NCI-H1417 treated with DMSO at 0.1 percent for 48 hours (cell line): ENCODE measurements at places on chromosomes 13 and 19.

GRCh38 chr13:44549476-44549875, 26.7 kb downstream of the TSC22D1 start:
- DNase-seq = no peak

DNA sequence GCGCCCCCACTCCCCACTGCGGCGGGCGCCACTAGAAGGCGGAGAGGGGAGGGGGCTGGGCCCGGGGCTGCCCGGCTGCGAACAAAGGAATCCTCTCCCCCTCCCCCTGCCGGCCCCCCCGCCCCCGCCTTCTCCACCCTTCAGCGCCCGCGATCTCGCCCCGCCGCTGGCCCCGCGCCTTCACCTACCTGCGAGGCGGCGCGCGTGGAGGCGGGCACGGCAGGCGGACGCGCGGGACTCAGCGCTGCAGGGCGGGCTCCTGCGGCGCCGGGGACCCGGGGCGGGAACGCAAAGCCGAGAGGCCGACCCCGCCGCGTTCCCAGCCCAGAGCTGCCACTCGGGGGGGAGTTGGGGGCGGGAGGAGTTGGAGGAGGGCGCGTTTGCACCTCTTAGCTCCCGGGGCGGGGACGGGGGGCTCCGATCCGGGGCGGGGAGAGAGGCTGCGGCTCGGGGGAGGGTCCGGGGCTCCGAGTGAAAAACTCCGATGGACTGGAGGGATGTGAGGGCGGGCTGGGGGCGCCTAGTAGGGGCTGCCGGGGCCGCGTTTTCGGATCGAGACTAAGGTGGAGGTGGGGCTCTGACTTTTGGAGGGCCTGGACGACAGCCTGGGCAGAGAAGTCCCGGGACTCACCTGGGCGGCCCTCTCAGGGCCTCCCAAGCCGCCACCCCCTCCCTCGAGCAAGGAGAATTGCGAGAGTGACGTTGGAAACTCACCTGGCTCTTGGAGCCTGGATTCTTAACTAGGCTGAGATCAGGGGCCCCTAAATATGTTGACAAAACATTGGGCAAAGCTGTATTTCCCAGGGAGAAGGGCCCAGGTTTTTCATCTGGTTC, at the start of gene FBN3:
FBN3 (minus strand) TSS at position 332 of the 834 bp plus-strand sequence. CDS start 2,112 bp downstream, outside the sequence.
- DNase-seq = no peak

DNA sequence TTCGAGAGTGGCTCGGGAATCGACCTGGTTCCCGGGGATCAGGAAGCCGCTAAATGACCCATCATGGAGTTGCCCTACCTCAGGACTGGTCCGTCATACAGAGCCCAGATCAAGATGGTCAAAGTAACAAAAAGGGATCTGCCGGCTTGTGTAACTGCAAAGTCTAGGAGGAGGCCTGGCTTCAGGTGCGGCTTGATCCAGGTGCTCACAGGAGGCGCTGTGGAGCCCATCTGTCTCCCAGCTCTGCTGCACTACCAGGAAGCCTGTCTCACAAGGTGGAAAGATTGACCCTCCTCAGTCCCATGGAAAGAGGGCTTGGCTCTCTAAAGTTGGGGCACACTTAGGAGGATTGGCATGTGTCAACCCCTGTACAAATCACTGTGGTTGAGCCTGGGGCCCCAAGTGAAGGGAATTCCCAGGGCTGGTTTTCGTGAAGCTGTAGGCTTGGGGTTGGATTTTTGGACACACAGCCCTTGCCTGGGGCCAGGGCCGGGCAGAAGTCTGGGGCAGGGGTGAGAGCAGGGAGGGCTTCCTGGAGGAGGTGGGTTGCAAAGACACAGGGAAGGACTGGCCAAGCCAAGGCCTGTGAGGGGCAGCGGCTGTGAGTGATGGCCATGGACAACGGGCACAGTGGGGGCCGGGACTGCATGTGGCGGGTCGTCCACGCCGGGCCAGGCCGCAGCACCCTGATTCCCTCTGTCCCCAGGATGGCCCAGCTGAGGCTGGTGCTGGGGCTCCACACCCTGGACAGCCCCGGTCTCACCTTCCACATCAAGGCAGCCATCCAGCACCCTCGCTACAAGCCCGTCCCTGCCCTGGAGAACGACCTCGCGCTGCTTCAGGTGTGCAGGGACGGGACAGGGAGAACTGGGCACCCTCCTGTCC, 4.2 kb downstream of the GZMM start:
- DNase-seq = no peak

DNA sequence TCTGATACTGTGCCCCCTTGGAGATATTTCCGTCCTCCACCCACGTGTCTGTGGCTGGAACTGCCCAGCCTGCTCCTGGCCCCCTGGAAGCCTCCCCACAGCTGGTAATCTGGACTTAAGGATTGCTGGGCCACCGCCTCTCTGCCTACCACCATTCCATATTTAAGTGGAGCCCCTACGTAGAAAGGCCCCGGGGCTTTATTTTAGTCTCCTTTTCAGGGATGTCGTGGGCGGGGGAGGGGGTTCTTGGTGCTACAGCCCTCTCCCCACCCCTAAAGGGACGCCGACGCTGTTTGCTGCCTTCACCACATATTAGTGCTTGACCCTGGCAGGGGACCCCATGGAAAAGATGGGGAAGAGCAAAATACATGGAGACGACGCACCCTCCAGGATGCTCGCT, 2.7 kb upstream of the NOP53 start:
- no peak for DNase-seq

GRCh38 chr19:21221693-21222092, 79.9 kb downstream of the ZNF431 start:
- no peak for DNase-seq

GRCh38 chr19:14472202-14472938, 2.8 kb downstream of the PTGER1 start:
- peak; percentile 10 for DNase-seq

DNA sequence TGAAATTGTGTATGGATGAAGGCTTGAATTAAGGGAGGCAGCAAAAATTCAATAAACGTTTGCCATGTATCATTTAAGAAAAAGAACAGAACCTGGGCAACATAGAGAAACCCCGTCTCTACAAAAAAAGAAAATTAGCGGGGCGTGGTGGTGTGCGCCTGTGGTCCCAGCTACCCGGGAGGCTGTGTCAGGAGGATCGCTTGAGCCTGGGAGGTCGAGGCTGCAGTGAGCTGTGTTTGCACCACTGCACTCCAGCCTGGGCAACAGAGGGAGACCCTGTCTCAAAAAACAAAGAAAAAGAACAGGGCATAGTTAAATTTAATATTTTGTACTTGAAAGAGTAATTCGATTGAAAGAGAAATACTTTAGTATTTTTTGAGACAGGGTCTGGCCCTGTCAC, 1.4 kb downstream of the UBA2 start:
- no peak for DNase-seq

DNA sequence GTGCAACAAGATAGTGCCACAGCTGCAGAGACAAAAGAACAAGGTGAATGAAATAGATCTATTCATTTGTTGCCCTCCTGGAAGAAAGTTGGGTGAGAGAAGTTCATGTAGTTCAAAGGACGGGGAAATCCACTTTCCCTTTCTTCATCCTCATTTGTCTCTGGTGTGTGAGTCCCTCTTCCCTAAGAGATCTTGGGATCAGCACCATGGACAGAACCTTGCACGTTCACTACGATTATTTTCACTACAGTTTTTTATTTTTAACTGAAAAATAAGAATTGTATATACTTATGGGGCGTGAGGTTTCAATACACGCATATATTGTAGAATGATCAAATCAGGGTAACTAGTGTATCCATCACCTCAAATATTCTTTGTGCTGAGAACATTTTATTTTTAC, 29.2 kb downstream of the NLRP5 start:
- DNase-seq = no peak

DNA sequence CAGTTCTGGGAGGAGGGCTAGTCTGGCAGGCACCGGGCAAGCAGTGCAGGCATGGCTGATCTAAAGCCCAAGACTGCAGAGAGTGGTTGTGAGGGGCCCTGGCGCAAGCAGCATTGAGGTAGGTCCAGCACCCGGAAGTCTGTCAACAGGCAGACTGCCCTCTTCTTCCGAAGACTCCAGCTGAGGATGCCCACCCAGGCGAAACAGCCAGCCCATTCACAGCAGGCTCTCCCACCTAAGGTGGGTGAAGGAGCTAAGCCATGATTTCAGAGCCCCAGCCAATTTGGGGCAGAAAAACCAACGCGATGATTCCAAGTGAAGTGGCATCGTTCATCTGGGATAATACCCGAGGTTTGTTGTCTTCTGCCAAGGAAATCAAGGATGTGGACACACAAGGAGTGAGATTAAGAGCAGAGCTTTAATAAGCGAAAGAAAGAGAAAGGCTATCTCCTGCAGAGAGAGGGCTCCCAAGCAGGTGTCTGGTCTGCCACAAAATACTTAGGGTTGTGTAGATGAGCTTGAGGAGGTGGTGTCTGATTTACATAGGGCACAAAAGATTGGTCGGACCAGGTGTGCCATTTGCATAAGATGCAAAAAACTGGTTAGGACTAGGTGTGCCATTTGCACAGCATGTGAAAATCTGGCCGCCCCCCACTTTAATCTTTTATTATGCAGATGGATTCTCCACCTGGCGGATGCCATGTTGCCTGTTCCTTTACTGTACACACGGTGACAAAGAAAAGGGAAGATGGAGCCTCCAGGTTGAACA, 22.6 kb downstream of the FAM124A start:
- no peak for DNase-seq

DNA sequence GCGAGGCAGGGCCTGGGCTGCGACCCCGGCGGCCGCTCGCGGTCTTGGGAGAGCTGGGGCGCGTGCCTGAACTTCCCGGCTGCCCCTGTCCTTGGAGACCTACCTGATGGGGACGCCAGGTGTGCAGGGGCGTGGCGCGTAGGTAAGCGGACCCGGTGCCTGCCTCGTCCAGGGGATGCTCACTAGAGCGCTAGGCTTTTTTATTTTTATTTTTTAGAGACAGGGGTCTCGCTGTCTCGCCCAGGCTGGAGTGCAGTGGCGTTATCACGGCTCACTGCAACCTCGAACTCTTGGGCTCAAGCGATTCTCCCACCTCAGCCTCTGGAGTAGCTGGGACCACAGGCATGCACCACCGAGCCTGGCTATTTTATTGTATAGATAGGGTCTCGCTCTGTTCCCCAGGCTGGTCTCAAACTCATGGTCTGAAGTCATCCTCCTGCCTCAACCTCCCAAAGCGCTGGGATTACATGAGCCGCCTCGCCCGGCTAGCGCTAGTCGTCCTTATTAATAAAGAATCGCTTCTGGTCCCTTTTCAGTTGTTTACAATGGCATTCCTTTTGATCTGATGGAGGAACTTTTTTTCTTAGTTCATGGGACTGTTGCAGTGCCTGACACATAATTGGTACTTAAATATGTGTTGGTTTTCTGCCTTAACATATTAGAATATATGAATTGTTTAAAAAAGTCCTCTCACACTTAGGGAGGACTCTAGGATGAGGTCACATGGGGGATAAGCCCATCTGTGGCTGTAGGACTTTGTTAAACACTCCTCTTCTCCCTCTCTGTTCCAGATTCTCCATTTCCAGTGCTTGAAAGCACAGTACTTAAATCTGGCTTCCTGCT, 812 bp downstream of the DPY19L3 start:
- DNase-seq = no peak

GRCh38 chr13:51397262-51397941, 55.4 kb downstream of the INTS6 start:
- no peak for DNase-seq

DNA sequence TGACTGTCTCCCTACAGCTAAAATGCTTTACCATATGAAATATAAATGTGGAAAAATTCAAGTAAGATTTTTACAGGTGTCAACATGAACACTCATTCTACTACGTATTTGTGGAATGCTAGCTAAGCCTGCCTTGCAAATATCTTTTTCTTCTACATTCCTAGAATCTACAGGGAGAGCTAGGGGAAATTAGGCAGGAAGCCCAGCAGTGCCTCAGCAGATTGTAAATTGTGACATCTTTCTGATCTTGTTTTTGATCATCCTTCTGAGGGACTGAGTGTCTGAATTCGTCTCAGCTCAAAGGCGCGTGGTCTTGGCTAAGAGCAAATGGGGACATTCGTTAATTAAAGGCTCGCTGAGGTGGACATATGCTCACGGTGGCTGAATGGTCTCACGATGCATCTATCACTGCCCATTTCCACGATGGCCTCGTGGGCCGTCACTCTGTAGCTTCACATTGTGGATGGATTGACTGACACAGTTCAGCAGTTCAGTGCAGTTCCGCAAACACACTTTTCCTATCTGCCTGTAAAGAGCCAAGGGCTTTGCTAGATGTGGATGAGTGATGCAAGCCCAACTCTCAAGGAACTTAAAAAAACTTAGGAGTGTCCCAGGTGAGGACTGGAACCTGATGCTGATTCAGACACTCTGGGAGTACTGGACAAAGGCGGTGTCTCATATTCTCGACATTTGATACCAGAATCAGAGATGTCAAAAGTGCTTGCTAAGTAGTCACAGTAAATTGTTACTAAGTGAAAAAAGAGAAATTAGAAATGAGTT, 562.5 kb downstream of the EFNB2 start:
- no peak for DNase-seq

GRCh38 chr13:83798731-83799130, 83.5 kb downstream of the SLITRK1 start:
- DNase-seq = no peak

DNA sequence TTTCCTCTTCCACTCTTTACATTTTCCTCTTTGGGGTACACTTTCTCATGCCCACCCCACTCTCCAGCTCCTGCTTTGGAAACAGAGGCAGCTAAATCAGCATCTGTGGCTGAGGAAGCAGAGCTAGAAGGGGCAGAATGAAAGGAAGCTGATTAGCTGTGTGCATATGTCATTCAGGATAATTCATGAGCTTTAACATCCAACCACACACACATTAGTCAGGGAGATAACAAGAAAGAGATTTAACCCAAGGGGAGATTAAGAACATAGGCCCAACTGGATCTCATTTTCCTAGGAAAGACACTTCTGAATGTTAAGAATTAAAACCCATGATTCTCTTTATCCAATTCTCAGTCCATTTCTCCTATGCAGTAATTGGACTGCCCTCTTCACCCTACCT, 405.5 kb downstream of the TBC1D4 start:
- DNase-seq = no peak

GRCh38 chr13:27472941-27473340, 22.6 kb upstream of the MTIF3 start:
- DNase-seq = no peak

DNA sequence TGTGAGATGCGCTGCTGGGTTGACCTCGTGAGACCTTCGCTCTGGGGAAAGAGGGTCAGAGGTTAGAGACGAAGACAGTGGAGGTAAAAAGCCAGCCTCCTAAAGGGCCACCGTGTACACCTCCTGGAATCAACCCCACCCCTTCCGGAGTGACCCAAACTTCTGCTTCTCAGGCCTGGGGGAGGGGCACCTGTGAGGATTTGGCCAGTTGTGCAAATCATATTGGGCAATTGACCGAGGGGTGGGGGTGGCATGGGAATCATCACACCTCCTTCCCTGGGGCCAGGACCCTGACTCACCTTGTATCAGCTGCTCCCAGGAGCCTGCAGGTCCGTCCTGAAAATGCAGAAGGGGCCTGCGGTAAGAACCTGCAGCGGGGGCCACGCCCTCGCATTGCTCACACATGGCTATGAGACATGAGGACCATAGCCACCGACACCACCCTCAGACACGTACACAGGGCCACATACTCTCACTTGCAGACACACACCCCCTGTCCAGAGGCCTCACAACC, 2.8 kb downstream of the TNFSF14 start:
- DNase-seq = no peak

GRCh38 chr13:75760131-75761021, 124.2 kb downstream of the LMO7 start:
- DNase-seq = peak; percentile 74

- DNase-seq = no peak
Observed at GRCh38 chr13:27960362-27961226, 8.5 kb downstream of the CDX2 start.
